ENCODE measurements at places on chromosomes 1 and 21.
A peak's percentile ranks its signal among the peaks of the same experiment; 100 is the strongest.

DNA sequence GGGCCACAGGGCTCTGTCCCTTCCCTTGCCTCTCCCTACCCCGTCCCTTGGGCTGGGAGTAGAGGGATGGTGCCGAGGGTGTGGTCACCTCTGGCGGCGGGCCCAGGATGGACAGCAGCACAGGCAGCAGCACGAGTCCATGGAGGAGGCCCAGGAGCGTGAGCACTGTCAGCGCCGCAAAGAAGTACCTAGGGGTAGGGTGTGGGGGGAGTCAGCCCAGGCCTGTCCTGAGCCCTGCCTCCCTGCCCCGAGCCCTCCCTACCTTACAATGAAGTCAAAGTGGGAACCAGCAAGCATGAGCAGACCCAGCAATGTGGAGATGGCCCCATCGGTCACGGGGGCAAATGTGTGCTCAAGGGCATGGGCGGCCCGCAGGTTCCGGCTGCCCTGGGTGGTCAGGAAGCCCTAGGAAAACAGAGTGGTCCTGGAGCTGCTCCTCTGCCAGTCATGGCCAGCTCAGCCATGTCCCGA, 14.7 kb downstream of the BTBD19 start:
- no peak for DNase-seq

- no peak for DNase-seq
Observed at GRCh38 chr1:170886460-170886859, 48.9 kb upstream of the MROH9 start.

DNA sequence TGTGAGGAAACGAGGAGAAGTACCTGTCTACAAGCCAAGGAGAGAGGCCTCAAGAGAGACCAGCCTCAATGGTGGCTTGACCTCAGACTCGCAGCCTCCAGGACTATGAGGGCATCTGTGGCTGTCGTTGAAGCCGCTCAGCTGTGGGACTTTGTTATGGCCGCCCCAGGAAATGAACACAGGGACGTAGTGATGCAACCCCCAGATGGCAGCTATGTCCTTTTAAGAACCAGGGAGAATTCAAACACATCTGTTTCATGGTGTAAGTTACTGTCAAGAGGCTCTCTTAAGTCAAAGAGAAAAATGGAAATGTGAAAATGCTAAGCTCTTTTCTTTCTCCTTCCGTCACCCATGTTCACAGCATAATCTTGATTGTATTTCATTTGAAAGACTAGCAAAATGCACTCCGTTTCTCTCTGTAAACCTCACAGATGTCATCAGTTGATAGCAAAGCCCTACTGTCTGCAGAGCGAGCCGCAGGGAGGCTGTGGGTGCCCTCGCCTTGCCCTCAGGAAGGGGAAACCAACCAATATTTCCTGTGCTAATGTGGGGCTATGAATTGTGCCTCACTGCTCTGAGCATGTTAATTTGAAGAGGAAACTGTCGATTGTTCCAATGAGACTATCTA, 21.3 kb downstream of the UBASH3A start:
- peak; percentile 59 for DNase-seq

DNA sequence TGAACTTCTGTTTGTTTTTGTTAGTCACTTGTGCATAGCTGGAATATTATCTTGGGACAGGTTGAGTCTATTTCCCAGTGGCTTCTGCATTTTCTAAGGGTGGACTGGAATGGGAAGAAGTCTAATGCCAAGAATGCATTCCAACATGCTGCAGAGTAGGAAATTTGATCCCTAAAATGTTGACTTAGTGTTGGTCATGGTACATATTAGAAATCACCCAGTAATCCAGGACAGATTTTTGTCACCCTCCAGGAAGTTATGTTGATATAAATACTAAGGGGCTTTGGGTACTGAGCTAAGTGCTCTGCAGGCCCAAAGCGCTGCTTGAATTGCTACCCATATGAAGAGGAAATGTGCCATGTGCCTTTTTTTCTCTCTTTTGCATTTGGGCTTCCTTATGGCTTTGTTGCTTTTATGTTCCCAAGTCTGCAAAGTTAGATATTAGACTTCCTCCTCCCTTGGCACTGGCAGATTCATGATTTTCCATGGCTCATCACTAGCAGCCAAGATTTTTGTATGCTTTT, 10.0 kb downstream of the ARID1A start:
- DNase-seq: no peak

DNA sequence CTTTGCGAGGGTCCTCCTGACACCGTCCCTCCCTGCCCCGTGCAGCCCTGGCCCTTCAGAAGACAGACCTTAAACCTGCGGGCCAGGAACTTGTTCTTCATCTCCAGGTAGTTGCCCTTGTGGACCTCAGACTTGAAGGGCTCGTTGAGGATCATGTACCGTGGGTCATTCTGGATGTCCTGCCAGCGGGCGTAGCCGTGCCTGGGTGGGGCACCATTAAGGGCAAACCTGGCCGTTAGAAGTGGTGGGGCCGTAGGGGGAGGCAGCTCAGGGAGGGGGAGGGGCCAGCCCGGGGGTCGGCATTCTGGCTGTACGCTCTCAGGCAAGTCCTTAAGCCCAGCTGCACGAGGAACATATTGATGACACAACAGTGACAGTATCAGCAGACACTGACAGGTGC, 64.6 kb downstream of the KCNAB2 start:
- no peak for DNase-seq

DNA sequence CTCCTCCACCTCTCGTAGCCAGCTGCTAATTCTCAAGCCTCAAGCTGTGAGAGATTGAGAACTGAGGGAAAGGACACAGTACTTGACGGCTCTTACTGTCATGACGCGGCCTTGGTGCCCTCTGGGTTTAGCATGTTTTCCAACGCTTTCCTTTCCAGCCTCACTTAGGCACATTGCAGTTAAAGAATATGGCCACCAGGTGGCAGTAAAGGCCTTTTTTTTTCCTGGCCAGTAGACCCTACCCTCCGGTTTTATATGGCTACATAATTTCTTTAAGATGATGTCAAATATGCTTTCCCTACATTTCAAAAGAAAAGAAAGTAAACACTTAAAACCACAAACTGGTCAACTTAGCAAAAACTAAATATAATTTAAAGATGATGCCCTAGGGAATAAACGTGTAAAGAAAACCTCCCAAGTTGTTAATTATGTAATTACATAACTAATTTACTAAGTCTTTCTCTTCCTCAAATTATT, 56.8 kb upstream of the PRDX6 start:
- no peak for DNase-seq

GRCh38 chr1:29832936-29833335, 596.6 kb downstream of the PTPRU start:
- DNase-seq: no peak

- no peak for DNase-seq
Observed at GRCh38 chr1:239922778-239923522, 168.7 kb upstream of the FMN2 start.

DNA sequence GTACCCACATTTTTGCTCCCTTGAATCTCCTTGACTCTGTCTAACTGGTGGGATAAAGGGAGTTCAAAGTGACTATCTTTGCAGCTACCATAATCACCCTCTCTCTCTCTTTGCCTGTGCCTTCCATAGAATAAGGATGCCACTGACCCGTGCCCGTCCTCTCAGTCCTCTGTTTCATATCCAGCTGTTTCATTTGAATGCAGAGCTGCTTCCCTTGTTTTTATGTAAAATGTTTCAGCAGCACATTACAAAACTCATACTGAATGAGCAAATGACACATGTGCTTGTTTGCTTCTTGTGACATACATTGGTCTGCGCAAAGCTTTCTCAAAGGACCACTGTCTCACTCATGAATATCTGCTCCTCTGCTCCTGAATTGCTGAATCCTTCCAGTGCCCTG, 38.4 kb downstream of the CDC42 start:
- no peak for DNase-seq

Data from stimulated activated CD4-positive, alpha-beta T cell treated with anti-CD3 and anti-CD28 coated beads, Interleukin-1b, Interleukin-23, amount 100 ng/mL, for 1 hour (primary cell).